ENCODE measurements at places on chromosomes 3 and 15.

GRCh38 chr3:2589336-2589969 lies 490.8 kb downstream of the CNTN4 start:
- DNase-seq: no peak

DNA sequence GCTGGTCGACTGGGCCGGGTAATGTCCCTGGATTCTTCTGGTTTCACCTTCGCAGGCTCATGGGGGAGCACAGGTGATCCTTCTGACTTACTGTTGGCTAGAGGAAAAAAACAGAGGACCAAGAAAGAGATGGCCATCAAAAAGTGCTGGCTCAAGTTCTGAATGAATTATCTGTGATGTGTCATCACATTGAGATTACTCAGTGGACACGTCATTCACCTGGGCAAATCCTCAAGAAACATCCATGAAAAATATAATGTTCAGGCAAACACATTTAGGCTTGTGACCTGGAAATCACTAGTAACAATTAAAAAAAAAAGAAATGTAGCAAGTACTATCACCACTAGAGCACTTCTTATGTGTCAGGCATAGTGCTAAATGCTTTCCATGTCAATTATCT lies 81.5 kb upstream of the SLC2A2 start:
- DNase-seq: no peak

- DNase-seq: no peak
Observed at GRCh38 chr15:60844511-60845174, 365.7 kb upstream of the ICE2 start.

DNA sequence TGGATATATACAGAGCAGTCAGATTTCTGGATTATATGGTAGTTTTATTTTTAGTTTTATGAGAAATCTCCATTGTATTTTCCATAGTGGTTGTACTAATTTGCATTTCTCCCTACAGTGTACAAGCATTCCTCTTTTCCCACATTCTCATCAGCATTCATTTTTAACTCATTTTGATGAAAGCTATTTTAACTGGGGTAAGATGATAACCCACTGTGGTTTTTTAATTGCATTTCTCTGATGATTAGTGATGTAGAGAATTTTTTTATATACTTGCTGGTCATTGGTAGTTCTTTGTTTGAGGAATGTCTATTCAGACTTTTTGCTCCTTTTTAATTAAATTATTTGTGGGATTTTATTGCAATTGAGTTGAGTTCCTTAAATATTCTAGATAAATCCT lies 903.6 kb downstream of the DIPK2A start:
- DNase-seq: no peak

GRCh38 chr3:192827863-192828594 lies 89.6 kb downstream of the MB21D2 start:
- no peak for DNase-seq

DNA sequence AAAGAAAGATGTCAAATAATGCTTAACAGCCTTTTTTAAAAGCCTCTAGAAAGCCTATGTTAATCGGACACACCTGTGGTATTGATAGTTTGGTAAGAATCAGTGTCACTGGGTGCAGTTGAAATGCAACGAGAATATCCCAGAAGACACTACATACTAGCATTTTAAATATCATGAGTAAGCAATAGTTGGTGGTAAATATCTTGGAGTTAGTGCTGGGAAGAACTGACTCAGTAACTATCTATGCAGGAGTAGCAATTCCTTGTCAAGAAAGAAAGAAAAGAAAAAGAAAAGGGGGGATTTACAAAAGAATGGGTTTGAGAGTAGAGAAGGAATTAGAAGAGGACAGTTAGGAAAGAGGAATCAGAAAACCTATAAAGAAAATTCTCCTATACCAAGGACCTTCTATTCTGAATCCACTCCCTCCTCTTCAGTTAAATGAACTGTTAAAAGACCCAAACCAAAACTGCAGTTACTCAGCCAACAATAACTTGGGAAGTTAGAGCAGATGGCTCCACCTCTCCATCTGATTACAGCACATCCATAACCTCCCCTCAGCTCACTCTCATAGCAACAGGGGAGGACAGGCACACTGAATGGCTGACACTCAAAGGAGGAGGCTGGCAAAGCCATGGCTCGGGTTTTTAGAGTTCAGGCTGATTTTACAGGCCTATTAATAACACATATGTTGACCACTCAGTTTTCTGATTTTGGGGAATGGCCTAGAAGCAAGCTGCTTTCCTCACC lies 207.6 kb upstream of the MDFIC2 start:
- no peak for DNase-seq

DNA sequence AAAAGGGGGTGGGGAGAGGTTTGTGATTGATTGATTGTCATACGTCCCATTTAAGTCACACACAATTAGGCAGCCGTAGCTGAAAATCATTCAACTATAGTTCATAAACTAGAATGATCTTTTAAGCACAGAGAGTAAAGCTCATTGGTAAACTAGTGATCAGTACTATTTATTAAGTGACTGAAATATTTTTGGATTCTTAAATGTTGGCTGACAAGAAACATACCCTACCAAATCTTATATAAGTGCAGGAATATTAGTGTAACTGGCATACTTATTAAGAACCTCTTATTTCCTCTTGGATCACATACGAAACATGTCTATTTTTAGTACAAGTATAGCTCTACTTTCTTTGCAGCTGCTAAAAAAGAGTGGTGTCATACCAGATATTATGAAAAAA lies 8.4 kb upstream of the ABHD10 start:
- DNase-seq: no peak
